Diencephalon (tissue), 1 donor: ENCODE measurements at places on chromosomes 12 and 14. TPM values are rescaled to one million over a fixed set of nuclear protein-coding genes. Genes with fewer than 3 reads are reported as not detected.

Gene CIPC
- total RNA-seq, result 46.1 TPM

Gene EPYC
- total RNA-seq, result not detected

Gene USP44
- 4.4 TPM for total RNA-seq

Gene C1QL4
- total RNA-seq, result 3.5 TPM

Gene OTX2
- total RNA-seq, result 17.1 TPM
